ENCODE measurements at places on chromosomes 12 and 14.

DNA sequence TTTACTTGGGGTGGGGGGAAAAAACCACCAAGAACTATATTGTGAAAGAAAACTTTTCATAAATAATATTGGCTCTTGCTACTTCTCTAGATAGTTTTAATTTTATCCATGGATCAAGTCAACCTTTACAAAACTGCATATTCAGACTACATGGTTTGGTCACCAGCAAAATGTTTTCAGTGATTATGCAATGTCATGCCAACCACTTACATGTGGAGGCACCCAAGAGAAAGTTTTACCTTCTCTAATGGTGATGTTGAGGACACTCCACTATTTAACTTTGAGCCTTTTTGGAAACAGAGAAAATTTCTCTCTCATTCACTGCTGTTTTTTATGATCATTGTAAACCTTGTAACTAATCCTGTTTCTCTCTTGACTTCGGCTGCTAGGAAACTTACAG, 21.6 kb downstream of the PLCZ1 start:
- peak; percentile 36 for DNase-seq

- no peak for DNase-seq
Measured at GRCh38 chr14:72621387-72622065, 272.4 kb downstream of the DPF3 start.

- no peak for DNase-seq
Measured at GRCh38 chr14:76292561-76292960, 83.4 kb upstream of the ESRRB start.

GRCh38 chr14:30271811-30272323, 287.1 kb upstream of the G2E3 start:
- no peak for DNase-seq

DNA sequence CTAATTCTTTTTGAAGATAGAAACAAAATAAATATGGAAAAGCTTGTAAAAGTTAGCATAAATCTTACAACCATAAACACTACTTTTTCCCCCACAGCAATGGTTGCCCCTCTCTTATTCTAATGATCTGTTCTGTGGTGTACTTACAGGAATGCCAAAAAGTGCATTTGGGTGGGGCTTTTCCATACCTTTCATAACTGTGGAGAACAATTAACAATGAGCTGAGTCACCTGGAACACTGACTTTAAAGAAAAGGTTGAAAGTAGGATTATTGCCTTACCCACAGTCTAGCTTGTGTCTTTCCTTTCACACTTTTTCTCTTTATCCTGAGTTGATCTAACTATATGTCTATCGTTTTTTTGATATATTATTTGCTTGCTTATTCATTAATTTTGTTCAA, 86.9 kb downstream of the TPH2 start:
- DNase-seq: no peak

DNA sequence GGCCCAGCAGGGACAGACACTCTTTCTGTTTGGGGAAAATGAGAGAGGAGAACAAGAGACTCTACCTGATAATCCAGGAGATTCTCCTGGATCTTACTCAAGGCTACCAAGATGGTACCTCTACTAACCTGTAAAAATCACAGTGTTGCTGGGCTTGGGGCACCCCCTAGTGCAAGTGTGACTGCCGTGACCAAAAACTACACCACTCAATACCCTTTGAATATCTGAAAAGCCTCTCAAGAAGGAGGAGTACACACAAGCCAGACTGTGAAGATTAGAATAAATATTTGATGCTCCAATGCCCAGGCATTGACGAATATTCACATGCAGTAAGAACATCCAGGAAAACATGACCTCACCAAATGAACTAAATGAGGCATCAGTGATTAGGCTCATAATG, 965.4 kb downstream of the LRFN5 start:
- DNase-seq: no peak

DNA sequence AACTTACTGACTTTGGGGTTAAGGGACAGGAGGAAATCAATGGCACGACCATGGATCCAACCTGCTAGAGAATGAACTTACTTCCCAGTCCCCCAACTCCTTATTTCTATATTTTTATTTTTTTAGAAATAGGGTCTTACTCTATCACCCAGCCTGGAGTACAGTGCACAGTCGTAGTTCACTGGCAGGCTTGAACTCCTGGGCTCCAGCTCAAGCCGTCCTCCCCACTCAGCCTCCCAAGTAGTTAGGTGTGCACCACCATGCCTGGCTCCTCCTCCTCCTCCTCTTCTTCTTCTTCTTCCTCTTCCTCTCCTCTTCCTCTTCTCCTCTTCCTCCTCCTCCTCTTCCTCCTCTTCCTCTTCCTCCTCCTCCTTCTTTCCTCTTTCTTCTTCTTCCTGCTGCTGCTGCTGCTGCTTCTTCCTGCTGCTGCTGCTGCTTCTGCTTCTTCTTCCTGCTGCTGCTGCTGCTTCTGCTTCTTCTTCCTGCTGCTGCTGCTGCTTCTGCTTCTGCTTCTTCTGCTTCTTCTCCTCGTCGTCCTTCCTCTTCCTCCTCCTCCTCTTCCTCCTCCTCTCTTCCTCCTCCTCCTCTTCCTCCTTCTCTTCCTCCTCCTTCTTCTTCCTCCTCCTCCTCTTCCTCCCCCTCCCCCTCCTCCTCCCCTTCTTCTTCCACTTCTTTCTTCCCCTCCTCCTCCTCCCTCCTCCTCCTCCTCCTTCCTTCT, 390.1 kb upstream of the RGS6 start:
- no peak for DNase-seq

- no peak for DNase-seq
Measured at GRCh38 chr14:80519002-80519401, 307.7 kb upstream of the DIO2 start.
